Femur (tissue), 1 donor: ENCODE measurements at places on chromosomes 5 and 9.
A peak's percentile ranks its signal among the peaks of the same experiment; 100 is the strongest.

DNA sequence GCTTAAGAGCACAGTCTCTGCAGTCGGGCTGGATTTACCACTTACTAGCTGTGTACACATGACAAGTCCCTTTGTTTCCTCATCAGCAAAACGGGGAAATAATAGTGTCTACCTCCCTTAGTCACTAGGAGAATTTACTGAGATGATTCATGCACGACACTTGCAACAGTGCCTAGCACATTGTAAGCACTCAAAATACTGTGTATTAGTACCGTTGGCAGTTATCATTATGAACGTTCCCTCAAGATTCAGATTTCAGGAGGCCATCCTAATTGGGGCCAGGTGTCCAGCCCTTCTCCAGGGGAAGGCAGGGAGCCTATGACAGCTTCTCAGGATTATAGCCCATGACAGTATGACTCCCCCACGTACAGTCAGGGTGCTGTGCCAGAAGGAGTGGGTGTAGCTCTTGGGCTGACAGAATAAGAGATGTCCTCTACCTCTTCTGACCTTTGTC lies 164.3 kb downstream of the DOCK2 start:
- DNase-seq: no peak

- no peak for DNase-seq
These were observed 62.4 kb downstream of the SERINC5 start for GRCh38 chr5:80193401-80193800.

- peak; percentile 30 for DNase-seq
These were observed 145.5 kb upstream of the SLC24A2 start for GRCh38 chr9:19934301-19934871.

DNA sequence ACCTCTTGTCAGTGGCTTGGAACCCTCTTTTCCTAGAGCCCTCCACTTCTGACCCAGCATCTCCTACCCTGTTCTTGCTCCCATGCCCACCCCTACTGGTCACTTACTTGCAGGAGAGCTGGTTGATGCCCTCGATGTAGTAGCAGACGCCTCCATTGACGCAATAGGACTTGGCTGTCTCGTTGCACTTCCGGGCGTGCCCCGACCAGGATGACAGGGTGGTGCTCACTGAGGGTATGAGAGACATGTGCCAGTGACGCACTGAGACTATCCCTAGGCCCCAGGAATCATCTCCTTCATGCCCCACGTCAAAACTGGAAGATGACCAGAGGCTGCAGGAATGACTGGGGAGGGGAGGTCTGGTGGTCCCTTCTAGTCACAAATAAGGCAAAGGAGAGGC lies 76.0 kb downstream of the PSD2 start:
- DNase-seq: no peak

DNA sequence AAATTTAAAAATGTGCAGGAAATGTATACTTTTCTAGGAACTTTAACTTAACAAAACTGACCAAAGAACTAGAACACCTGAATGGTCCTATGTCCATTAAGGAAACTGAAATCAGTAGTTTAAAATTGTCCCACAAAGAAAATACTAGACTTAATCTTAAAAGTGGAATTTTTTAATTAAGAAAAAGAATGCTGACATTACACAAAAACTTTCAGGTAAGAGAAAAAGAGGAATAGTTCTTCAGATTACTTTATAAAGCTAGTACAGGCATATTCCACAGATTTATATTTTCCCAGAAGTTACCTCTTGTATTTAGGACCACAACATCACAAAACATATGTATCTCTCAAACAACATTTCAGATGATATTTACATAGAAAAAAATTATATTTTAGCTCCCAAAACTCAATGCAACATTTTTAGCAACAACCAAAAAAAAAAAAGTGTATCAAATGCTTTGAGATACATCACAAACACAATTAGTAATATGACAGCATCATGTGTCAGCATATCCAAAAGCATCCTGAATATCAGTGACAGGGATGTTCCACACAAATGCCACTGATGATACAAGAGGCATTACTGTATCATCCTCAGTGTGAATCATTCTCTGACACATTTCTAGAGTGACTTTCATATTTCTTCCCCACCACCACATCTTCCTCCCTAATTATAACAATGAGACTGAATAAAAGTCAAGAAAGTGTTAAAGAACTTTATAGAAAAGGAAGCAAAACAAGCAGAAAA lies 264.0 kb downstream of the EPB41L4A start:
- no peak for DNase-seq

DNA sequence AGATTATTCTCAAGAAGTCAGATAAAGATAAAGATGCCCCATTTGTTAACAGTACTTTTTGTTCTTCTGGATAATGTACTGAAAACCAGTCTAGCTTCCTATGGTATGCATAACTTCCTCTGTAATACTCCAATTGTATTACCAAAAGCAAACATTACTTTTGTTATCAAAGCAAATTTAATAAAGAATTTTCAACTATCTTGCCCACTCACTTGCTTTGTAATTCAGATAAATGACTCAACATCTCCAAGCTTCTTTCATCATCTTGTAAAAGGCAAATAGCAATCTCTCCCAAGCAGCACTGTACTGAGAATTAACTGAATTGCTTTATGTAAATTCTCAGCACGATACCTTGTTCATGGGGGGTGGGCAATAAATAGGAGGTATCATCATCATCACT lies 98.3 kb downstream of the NFIB start:
- DNase-seq: no peak

DNA sequence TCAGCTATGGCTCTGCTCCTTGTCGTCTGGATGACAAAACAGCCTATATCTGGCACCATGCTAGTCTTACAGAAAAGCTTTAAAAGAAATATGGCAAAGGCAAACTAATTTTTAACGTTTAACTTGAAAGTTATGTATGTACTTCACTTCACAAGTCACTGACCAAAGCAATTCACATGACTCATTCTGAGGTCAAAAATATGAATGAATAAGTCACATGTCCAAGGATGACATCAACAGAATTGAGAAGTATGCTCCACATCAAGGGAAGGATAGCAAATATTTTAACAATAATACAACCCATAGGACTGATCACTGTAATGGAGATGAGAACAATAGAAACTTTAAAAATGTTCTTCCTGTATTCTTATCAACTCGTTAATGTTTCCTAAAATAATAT lies 1072.6 kb upstream of the NUDT12 start:
- no peak for DNase-seq

DNA sequence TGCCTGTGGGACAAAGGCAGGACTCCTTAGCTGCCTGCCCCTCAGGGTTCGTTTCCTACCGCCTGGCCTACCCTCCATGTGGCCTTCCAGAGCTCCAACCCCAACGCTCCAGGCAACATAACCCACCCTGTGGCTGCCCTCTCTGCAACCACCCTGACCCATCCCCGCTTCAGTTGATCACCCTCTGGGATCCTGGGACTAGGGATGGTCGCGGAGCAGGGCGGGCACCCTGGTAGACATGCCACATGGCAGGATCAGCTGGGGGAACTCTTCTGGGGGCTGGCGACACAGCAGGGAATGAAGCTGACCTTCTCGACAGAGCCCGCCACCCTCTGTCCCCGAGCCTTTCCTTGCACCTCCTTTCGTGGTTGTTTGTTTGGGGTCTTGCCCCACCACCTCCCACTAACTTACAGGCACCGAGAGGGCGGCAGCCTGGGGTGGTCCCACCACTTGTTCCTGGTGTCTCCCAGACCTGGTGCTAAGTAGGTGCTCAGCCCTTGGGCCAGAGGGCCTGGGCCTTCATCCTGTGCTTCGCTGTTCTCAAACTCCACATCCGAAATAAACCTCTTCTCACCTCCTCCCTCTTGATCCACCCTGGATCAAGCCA lies 243.1 kb downstream of the PBX3 start:
- DNase-seq: peak; percentile 3

- no peak for DNase-seq
These were observed 22.3 kb downstream of the FABP6 start for GRCh38 chr5:160251406-160252155.

- no peak for DNase-seq
These were observed 351.9 kb downstream of the ENC1 start for GRCh38 chr5:74288448-74289108.

DNA sequence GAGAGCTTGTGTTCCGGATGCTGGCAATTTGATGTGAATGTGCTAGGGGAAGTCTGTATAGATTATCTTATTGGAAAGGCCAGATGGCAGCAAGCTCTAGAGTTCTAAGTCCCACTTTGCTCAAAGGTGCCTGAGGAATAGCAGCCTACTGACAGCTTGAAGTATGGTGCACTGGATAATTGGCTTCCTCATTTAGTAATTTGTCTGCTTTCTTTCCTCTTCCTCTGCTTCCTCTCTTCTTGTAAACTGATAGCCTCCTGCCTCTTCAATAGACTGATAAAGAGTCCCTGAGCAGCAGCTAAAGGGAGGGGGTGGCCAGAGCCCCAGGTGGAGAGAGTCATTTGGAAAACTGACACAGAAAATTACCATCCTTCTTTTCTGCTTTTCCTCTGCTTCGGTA lies 177.3 kb downstream of the FGF1 start:
- no peak for DNase-seq

DNA sequence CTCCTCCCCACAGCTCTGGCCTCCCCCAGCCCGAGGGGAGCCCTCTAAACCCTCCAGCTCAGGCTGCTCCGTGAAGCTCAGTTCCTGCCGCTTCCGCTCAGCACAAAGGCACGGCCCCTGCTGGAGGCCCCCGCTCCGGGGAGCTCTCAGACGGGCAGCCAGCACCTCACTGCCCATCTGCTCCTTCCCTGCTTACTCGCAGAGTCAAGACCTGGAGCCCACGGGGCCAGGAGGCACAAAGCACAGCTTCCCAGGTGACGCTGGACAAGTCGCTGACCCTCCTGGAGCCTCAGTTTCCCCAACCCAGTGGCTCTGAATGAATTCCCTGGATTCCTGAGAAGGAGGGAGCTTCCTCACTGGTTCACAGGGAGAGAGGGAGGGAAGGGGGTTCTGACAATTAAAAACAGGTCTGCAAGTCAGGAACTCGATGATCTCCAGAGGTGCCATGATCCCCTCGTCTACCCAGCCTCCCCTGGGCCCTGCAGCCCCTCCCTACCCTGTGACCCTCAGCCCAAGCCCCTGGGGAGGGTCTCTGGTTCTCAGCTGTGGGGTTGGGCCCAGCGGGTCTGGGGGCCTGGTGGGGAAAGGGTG lies 36.2 kb downstream of the VAV2 start:
- DNase-seq: peak; percentile 72

DNA sequence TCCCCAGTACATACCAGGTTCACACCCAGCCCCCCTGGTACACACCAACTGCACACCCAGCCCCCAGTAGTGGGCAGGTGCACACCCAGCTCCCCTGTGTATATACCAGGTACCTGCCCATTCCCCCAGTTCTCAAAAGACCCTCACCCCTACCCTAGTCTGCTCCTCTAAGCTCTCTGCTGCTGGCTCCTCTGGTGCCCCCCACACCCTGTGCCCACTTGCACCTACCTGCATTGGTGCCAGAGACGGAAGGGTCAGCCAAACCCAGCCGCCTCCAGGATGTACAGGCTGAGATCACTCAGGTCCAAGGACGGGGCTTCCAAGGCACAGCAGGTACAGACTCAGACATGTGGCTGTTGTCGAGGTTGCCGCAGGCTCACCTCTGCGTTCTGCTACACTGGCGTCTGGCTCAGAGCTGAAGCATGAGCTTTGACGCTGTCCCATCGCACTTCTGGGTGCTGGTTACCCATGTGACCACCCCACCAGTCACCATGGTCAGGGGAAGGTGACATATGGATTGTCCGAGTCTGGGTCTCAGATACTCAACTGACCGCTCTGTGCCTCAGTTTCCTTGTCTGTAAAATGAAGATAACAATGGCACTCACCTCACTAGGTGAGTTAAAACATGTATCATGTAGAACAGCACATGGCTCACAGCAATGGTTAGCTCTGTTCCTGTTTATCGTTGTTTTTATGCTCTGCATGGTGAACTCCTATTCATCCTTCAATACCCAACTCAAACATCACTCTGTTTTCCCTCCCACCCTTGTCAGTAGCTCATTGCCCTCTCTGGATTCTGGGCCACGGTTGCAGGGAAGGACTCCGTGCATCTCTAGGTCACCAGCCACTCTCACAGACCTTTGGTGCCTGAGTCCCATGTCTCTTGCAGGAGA lies 45.3 kb upstream of the SUSD3 start:
- DNase-seq: no peak

GRCh38 chr9:79301551-79302391 lies 270.0 kb upstream of the TLE4 start:
- DNase-seq: no peak

- no peak for DNase-seq
These were observed 147.6 kb upstream of the SPRY4 start for GRCh38 chr5:142472306-142472951.

DNA sequence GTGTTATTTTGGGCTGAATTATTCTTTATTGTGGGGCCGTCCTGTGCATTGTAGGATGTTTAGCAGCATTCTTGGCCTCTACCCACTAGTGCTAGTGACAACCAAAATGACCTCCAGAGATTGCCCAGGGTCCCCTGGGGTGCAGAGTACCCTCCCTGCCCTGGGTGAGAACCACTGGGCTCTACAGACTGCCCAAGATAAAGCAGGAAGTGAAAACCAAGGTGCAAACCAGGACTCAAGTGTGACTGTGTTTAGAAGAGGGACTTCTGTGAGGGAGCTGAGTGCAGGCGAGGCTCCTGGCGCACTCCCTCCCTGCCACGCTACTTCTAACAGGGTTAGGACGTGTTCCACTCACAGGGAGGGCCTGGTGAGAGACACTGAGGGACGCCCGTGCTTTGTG lies 41.6 kb downstream of the USP20 start:
- DNase-seq: no peak

- DNase-seq: no peak
These were observed 39.7 kb downstream of the NFX1 start for GRCh38 chr9:33329979-33330378.

DNA sequence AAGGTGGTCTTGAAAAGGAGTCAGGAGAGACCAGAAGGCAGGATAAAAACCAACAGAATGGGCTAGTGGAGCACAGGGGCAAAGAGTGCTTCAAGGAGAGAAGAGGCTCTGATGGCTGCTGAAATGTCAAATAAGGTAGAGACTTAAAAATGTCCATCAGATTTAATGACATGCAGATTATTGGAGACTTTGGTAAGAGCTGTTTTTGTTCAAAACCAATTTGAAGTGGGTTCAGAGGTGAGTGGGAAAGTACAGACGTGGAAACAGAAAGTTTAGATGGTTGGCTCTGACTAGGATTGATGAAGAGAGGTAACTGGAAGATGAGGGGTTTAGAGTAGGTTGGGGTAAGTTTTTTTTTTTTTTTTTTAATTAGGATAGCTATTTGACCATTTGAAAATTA lies 14.1 kb downstream of the SLC25A46 start:
- no peak for DNase-seq

DNA sequence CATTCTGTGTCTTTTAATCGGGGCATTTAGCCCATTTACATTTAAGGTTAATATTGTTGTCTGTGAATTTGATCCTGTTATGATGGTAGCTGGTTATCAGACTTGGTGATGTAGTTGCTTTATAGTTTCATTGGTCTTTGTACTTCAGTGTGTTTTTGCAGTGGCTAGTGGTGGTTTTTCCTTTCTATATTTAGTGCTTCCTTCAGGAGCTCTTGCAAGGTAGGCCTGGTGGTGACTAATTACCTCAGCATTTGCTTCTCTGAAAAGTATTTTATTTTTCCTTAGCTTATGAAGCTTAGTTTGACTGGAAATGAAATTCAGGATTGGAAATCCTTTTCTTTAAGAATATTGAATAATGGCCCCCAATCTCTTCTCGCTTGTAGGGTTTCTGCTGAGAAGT lies 156.9 kb downstream of the CNTLN start:
- no peak for DNase-seq

- DNase-seq: no peak
These were observed 4.6 kb downstream of the ISOC1 start for GRCh38 chr5:129099184-129099569.
